ENCODE measurements at places on chromosomes 1 and 21.

DNA sequence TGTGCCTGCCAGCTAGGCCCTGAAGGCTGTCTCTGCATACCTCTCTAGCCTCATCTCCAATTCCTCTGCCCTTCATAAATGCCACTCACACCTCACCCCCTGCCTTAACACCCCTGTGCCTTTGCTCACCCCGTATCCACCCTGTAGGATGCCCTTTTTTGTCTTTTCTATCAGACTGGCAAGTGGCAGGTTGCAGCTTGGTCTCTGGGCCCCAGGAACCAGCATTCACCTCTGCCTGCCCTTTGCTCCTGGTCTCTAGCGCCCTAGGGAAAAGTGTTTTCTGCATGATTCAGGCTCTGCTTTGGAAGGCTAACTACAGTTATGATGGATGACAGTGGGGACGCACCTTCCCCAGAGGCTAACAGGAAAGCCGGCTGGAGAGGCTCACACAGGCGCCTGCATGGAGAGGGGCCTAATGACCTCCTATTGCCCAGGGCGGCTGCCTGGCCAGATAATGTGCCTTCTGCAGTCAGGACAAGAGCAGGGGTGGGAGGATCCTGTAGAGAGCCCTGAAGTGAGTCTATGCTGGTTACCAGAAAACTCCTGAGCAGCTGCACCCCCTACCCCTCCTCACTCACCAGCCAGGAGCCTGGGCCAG is 11.2 kb downstream of the KANK4 start:
- DNase-seq: no peak

DNA sequence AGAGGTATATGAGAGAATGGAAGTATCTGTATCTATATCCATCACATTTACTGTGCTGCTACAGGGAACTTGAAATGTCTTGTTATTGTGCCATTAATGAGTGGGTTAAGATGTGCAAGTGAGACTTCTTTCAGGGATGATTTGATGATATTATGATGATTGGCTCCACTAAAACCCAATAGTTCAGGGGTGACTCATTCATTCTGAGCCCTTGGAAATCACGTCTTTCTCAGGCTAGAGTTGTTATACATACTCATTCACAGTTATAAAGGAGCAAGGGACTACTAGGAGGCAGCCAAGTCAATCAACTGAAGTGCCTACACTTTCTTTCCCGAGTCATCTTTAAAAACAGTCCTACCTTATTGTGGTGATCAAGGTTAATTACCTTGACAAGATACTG is 1109.8 kb upstream of the B3GALT2 start:
- peak; percentile 21 for DNase-seq

DNA sequence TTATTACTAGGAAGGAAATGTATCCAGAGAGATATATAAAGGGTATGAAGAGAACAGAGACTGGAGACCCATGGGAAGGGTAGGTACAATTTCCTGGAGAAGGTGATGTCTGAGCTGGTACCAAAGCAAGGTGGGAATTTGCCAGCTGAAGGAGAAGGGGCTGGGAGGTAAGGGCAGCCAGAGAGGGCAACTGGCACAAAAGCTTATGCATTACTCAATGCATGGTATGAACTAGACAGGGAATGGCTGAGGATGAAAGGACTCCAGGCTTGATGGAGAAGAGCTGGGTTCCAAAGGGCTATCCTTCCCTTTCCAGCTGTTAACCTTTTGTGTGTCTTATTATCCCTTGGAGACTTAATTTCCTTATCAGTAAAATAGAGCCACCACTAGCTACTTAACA is 113.6 kb upstream of the GADD45A start:
- DNase-seq: no peak

DNA sequence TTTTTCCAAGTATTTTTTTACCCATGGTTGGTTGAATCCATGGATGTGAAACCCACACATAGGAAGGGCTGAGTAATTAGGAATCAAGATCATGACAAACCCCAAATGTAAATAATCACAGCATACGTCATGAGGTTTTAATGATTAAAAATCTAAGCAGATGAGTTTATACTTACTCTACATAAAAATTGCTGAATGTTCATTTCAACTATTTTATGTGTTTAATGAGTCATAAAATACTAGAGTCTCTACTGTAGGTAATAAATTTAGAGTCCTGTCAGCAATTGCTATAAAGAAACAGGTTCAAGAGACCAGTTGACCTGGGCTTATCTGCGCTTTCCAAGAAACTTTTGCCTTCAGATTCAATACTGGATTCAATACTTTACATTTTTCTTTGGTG is 18.2 kb downstream of the CTH start:
- peak; percentile 48 for DNase-seq

- DNase-seq: no peak
These were observed 485.7 kb downstream of the AJAP1 start for GRCh38 chr1:5140136-5140535.

- DNase-seq: no peak
These were observed 2.8 kb downstream of the TARBP1 start for GRCh38 chr1:234476172-234476571.

Data from astrocyte (in vitro differentiated cells and primary cell).